Suprapubic skin (tissue), 4 donors: ENCODE measurements at places on chromosomes 16 and 17. TPM values are rescaled to one million over a fixed set of nuclear protein-coding genes. Genes with fewer than 3 reads are reported as not detected.

GRCh38 chr16:53404959-53405358, 29.3 kb upstream of the RBL2 start:
- no peak for DNase-seq

GRCh38 chr16:88065747-88066142, 114.5 kb downstream of the BANP start:
- peak; percentile 60 for DNase-seq

DNA sequence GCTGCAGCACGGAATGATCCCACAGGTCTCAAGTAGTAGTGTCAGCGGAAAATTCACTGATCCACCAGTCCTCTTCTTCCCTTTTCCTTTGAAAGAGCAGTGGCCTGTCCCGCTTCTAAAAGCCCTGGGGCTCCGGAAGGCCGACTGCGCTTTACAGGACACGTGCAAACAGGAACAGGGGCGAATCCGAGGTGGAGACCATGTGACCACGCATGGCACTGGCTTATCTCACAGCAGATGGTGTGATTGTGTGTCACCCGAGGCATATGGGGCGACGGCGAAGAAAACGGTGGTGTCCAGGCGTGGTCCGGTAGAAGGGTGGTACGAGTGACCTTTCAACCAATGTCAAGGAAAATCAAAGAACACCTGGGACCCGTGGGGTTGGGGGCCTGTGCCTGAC, 12.0 kb upstream of the KCNJ18 start:
- peak; percentile 62 for DNase-seq

ARL5C gene
- total RNA-seq = not detected

DNA sequence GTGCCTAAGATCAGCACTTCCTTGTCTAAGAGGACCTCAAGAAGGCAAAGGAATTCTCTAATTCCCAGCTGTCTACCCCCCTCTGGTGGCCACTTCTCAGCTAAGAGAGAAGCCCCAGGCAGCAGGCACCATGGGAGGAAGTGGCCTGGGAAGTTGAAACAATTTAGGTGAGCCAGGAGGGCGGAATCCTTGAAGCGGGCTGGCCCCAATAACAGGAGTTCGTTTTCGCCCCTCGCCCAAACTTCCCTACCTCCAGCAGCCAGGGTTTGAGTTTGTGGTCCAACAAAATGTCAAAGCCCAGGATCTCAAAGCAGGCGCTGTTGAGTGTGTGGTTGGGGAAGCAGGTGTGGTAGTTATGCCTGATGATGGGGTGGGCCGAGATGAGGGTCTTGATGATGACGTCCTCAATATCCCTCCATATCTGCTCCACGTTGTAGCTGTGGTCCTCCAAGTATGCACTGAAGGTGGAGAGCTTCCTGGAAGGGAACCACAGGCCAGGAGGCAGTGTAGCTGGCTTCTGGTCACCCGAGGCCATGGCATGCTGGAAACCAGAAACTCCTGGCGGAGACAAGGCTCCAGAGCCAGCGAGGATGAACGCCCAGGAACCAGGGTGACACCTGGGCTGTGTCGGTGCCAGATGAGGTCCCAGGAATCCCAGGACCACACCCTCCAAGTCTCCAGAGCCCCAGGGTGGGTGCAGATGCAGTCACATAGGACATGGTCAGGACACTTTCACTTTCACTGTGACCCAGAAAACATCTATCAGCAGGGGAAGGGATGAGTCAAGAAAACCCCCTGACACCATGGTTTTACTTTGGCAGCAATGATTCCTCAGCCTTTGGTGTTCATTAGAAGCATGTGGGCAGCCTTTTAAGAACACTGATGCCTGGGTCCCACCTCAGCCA, 25.6 kb downstream of the TTLL6 start:
- DNase-seq = peak; percentile 82

DNA sequence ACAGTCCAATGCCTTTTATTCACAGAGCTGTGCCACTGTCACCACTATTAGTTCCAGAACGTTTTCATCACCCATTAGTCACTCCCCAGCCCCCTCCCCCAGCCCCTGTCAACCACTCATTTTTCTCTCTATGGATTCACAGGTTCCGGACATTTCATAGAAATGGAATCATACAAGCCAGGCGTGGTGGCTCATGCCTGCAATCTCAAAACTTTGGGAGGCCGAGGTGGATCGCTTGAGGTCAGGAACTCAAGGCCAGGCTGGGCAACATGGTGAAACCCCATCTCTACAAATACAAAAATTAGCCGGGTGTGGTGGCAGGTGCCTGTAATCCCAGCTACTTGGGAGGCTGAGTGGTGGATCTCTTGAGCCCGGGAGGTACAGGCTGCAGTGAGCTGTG, 759 bp upstream of the PAM16 start:
- no peak for DNase-seq

DHRS7C gene
- not detected for total RNA-seq

DNA sequence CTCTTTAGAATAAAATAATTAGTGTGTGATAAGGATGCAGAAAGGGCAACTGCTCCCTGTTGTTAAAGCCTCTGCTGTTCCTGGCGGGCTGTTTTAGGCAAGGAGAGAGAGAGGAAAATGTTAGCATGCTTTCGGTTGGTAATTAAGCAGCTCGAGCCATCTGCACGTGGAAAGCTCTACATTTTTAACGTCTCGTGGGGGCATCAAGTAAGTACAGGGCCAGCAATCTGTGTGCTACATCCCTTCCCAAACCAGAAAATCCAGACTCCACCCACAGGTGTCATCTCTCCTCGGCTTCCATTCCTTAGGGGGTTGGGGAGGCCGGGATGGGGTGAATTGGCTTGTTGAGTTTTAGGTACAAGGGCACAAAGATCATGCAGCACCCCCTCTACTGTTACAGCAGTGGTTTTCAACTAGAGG, 62.4 kb upstream of the MARCHF10 start:
- DNase-seq = no peak

DNA sequence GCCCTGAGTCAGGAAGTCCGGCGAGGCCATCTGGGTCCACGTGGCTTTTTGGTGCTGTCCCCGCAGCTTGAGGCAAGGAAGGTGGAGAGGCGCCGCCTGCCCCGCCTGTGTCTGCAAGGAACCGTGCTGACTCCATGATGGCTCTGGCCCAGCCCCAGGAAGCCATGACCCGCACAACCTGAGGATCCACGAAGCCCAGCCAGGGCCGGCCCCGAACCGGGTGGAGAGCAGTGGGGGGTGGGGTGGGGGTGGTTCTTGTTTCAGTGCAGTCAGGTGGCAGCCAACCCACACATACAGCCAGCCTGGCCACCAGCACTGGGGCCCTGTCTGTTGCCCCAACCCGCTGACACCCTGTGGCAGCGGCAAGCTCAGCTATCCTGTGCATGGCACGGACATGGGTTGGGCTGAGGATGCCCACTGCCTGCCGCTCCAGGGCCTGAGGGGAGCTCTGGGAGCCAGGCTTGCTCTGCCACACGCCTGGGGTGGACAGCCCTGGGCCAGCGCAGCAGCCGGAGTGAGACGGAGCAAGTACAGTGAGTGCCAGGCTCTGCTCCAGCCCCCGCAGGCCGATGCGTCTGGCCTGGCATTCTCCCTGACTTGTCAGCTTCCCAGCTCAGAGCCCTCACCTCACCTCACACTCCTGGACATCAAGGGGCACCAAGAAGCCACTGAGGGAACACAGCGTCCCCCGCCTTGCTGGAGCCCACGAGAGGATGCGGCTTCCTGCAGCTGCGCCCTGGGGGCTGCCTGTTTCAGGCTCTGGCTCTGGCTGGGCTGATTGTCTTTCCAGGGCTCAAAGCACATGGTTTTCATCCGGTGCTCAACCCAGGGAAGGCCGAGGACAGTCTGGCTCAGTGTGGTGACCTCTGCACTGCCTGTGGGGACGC, 68.8 kb downstream of the LMF1 start:
- no peak for DNase-seq

GRCh38 chr17:83174362-83175118, 95.1 kb downstream of the METRNL start:
- DNase-seq = no peak

FOXC2 gene
- total RNA-seq = not detected

DNA sequence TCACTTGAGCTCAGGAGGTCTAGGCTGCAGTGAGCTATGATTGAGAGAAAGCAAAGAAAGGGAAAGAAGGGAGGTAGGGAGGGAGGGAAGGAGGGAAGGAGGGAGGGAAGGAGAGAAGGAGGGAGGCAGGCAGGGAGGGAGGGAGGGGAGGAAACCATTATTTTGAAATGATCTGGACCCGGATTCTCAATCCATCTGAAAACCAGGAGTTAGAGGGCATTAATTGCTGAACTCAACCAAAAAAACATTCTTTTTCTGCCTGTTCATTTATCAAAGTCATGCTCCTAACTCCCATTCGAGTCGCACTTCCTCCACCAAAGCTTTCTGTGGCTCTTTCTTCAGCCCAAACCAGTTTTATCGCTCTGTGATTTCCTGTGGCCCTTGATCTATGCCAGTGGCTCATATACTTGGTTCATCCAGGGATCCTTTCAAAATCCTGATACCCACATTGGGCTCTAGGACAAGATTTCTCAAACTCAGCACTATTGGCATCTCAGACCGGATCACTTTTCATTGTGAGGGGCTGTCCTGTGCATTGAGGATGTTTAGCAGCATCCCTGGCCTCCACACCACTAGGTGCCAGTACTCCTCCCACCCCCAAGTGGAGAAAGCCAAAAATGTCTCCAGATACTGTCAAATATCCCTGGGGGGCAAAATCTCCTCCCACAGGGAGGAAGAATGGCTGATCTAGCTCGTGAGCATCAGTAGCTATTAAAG, 38.2 kb downstream of the CMTM4 start:
- DNase-seq = no peak

CEMP1 gene
- total RNA-seq = 0.34 TPM

DNA sequence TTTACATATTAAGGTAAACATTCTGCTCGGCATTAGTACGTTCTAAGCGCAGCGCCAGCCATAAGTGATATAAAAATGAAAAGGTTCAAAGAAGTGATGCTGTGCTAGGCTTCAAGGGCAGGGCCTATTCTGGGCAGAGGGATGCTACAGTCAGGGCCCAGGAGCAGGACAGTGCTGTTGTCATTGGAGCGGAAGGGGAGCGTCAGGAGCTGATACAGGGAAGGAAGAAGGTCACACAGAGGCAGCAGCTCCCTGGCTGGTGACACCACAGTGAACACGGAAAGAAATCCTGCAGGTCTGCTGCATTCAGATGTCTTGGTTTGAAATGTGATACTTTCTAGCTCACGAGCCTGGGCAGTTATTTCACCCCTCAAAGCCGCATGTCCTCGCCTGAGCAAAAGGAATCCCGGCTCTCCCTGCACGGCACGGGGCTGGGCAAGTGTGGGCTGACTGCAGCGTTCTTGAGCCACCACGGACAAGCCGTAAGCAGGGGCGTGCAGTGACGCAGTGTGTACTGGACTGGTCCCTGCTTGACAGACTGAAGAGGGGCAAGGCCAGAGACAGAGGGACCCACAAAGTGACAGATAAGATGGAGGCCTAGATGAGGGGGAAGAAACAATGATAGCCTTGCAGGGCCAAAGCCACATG, 41.1 kb downstream of the ZCCHC14 start:
- DNase-seq = no peak

GRCh38 chr17:82241926-82242697, 13.3 kb downstream of the SLC16A3 start:
- no peak for DNase-seq

SPN gene
- total RNA-seq = 4.2 TPM

DNA sequence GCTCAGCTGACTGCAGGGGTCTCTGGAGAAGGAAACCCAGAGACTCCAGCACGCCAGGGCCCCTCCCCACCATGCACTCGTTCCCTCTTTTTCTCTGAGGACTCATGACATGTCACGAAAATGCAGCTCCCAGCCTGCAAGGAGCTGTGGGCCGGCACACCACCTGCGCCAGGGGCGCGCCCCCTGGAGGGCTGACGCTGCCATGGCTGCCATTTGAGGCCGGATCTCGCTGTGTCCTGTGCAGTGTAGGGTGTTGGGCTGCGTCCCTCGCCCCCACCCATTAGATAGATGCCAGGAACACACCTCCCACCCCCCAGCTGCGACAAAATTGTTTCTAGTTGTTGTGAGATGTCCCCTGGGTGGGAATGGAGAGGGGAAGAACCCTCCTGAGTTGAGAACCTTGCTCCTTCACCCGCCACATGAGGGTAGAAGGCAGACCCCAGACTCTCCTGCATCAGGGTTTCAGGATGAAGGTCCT, 8.2 kb downstream of the SYNGR2 start:
- DNase-seq = peak; percentile 78

HBA2 gene
- total RNA-seq = 13.0 TPM

DNA sequence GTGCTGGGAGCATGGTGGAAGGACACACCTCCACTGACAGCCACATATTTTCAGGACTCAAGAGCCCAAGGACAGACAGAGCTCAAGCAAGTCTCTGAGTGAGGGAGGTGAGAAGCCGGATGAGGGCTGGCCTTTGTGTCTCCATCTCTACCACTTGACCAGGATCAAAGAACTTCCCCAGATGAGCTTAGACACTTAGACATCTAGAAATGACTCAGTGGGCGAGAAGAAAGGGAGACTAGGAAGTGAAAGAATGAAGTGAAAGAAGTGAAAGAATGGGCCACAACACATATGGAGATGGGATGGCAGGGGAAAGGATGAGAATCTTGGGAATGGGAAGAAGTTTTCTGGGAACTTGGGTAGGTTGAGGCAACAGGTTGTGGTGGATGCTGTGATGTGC, 274.9 kb upstream of the CCL2 start:
- DNase-seq = no peak

- DNase-seq = no peak
Observed at GRCh38 chr17:61305024-61305423, 94.6 kb upstream of the TBX2 start.

DNA sequence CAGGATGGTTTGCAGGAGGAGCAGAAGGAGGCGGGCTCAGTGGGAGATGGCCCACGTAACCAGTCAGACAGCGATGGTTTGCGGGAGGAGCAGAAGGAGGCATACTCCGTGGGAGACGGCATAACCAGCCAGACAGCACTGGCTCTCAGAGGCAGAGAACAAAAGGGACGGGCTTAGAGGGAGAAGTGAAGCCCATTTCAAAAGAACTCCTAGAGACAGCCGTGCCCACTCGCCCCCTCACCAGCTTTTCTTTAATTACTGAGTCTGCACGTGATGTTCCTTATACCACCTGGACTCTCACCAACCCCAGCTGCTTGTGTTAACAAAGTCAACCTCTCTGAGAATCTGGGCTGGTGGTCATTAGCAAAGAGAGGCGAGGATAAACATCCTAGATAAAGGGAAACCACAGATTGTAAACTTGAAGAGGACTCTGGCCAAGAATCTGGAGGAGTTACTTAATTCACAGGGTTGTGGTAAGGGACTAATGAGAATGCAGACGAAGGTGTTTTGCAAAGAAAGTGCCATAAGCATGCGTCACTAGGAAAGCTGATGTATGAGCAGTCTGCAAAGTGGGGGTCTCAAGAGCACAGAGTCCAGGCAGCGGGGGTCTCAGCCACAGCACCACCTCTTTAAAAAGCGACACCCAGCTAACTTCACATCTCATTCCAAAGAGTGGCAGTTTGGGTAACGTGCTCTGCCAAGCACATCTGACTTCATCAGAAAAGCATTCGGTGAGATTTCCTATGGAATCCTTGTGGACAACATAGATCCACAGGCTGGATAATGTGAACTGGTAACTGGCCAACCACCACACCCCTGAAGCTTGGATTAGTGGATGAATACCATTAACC, 51.7 kb downstream of the NXN start:
- no peak for DNase-seq

- DNase-seq = no peak
Observed at GRCh38 chr17:37052450-37052849, 103.7 kb downstream of the AATF start.

GRCh38 chr16:57203451-57203850, 17.3 kb downstream of the RSPRY1 start:
- DNase-seq = no peak
